ENCODE measurements at places on chromosomes 7 and 10.

DNA sequence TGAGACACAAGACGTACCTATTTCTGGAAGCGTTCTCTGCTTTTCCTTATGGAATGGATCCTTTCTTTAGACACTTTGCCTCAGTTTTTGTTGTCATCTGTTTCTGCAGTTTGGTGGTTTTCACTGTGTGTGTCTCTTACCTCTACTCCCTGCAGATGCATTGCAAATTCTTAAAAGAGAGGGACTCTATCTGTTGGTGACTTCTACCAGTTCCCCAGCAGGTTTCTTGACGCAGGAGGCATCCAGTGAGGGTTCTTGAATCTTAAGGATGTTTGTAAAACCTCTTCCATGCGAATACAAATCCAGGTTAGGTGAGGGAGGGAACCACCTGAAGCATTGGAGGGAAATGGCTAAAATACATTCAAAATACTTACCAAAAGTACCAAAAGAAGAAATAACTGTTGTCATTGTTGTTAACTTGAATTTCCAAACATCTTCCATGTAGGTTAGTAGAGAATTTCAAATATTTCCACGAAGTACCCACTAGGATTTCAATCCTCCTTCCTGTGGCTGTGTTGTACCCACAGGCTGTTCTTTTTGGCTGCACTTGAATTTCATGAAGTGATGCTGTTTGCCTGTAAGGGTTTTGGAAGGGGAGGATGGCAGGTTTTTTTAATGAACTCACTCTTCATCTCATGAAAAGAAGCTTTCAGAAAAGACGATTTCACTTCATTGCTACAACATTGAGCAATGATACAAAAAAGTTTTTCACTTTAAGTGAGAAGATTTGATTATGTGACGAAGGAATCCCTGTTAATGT lies 32.2 kb downstream of the PLXDC2 start:
- no peak for DNase-seq

- no peak for DNase-seq
Observed at GRCh38 chr7:130298544-130299326, 5.8 kb downstream of the CPA4 start.

DNA sequence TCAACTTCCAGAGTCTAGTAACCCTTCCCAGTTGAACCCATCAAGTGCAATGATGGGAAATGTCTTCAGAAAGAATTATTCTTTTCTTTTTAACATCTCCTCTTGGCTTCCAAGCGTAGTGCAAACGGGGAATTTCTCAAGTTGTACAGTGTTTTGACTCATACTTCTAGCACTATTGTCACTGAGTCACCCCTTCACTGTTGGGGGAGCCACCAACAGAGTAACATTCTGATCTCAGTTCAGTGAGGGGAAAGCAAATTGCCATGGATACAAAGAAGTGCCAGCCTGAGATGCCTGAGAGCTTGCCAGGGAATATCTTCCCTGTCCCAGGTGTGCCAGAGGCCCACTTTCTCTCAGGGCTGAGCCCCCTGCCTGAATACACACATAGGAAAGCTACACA lies 31.0 kb downstream of the CYP3A5 start:
- DNase-seq, result no peak

- DNase-seq, result no peak
Observed at GRCh38 chr7:101957744-101958525, 140.5 kb downstream of the CUX1 start.

DNA sequence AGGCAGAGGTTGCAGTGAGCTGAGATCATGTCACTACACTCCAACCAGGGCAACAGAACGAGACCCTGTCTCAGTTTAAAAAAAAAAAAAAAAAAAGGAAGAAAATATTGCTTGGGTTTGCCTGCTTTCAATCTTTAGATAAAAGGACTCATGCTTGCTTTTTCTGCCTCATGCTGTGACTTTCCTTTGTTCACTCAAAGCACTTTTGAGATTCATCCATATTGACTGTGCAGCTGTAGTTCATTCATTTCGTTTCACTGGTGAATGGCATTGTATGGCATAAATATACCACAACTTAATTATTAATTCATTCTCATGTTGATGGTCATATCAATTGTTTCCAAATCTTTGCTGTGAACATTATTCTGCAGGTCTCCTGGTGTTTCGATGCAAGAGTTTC lies 97.6 kb upstream of the NFE2L3 start:
- DNase-seq, result no peak

- DNase-seq, result no peak
Observed at GRCh38 chr10:95308389-95309302, 17.8 kb upstream of the PDLIM1 start.

DNA sequence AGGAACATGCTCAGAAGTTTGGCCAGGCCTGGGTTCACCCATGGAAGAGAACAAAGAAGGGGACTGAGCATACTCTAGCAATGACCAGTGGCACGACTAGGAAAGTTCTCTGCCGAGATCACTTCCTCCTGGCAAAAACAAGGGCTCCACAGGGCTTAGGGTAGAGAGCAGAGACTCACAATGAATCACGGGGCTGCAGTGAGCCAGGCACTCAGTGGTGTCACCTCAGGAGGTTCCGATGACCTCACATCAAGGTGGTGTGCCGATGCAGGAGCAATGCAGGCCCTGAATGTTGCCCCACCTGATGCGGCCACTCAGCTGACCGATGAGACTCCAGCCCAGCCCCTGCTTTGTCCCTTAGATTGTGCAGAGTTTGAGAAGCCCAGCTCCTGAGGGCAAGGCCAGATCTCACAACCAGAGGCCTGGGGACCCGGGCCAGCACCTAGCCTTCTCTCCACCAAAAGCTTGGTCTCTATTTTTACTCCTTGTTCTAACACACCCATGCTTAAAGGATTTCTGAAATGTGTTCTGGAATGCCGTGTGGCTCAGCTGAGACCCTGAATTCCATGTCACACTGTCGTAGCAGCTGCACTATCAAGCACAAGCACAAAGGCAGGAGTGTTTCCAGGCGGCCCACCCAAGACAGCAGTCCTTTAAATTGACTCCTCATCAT lies 60.9 kb downstream of the COBL start:
- no peak for DNase-seq

DNA sequence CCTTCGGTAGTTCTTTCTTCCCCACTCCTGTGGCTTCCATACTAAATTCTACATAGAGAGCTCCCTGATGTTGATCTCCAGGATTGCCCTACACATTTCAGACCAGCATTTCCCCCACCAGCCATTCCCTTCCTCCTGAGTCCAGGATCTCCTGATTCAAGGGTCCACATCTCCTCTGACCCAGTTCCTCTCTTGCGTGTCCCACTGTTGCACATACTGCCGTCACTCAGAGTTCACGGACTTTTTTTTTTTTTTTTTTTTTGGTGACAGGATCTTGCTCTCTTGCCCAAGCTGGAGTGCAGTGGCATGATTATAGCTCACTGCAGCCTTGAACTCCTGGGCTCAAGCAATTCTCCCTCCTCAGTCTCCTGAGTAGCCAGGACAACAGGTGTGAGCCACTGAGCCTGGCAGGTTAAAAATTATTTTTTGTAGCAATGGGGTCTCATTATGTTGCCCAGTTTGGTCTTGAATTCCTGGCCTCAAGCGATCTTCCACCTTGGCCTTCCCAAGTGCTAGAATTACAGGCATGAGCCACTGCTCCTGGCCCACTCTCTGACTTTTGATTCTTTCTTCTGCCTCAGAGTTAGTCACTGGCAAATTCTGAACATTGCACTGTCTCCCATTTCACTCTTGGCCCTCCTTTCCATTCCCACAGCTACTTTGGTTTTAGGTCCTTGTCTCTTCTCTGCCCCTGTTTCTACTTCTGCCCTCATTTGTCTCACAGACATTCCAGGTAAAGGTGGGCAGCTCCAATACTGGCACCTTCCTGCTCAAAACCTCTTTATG lies 29.6 kb upstream of the ZRANB1 start:
- no peak for DNase-seq

- no peak for DNase-seq
Observed at GRCh38 chr10:5585517-5586206, 60.9 kb downstream of the CALML3 start.

- DNase-seq, result no peak
Observed at GRCh38 chr10:14040787-14041631, 289.7 kb downstream of the FRMD4A start.

DNA sequence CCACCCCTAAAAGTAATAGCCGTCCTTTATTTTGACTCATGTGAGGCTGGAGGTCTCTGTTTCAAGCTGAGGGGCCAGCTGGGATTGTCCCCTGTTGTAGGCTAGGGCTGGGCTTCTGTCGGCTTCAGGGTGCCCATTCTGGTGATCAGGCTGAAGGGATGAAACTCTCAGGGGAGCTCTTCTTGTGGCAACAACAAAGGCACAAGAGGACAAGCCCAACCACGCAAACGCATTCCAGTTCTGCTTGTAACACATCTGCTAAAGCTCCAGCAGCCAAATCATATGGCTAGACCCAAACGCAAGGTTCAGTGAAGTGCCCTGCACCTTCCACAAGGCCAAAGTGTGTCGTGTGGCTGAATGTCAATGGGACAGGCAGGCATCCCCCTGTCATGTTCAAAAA lies 405.7 kb downstream of the INHBA start:
- DNase-seq, result no peak

DNA sequence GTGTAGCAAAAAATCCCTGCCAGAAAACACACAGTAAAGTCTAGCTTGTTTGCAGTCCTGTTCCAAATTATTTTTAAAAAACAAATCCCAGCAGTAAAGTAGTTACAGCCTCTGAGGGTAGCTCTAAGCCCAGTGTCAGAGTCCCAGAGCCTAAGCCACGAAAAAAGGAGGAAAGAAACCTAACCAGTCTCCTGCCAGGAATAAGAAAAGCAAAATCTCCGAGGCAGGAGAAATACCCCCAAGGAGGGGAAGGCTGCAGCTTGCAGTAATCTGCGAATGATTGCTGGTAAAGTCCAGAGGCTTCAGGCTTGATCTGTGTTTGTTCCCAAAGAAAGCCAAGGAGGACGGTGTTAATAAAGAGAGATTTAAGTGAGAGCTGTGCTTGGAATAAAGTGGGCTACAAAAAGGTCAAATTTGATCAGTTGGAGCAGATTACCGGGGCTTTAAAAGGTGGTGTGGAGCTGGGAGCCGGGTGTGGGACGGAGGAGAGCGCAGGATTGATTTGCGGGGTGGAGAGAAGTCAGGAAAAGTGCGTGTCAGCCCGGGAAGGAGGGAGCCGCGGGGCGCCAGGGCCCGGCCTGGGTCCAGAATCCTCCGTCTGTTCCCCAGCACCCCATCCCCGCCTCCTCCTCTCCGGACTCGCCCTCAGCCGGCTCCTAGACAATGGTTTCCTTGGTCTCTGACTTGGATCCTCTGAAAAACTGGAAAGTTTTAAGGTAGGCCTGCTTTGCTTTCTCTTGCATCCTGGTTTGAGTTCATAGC lies 219.4 kb upstream of the CELF2 start:
- no peak for DNase-seq

- DNase-seq, result no peak
Observed at GRCh38 chr7:55248526-55248925, 116.6 kb upstream of the LANCL2 start.

DNA sequence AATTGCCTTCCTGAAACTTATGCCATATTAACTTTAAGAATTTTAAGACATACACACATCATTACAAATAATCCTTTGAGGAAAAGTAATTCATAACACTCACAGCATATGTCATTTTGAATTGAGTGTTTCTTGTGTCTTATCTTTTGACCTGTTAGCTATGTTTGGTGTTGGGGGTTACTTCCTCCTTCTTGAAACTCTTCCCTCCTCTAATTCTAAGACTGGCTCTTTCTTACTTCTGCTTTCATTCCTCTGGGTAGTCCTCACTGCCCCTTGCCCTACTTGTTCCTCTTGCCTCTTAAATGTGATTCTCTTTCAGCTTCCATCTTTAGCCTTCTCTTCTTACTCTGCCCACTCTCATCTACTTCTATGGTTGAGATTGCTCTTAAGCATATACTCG lies 28.3 kb upstream of the PIP4K2A start:
- no peak for DNase-seq

GRCh38 chr7:27922907-27923641 lies 183.1 kb downstream of the TAX1BP1 start:
- no peak for DNase-seq

- DNase-seq, result no peak
Observed at GRCh38 chr7:117375380-117375779, 51.9 kb downstream of the ASZ1 start.

GRCh38 chr10:11685787-11686218 lies 56.4 kb upstream of the ECHDC3 start:
- no peak for DNase-seq

GRCh38 chr10:42888504-42889095 lies 106.0 kb downstream of the BMS1 start:
- DNase-seq, result no peak

DNA sequence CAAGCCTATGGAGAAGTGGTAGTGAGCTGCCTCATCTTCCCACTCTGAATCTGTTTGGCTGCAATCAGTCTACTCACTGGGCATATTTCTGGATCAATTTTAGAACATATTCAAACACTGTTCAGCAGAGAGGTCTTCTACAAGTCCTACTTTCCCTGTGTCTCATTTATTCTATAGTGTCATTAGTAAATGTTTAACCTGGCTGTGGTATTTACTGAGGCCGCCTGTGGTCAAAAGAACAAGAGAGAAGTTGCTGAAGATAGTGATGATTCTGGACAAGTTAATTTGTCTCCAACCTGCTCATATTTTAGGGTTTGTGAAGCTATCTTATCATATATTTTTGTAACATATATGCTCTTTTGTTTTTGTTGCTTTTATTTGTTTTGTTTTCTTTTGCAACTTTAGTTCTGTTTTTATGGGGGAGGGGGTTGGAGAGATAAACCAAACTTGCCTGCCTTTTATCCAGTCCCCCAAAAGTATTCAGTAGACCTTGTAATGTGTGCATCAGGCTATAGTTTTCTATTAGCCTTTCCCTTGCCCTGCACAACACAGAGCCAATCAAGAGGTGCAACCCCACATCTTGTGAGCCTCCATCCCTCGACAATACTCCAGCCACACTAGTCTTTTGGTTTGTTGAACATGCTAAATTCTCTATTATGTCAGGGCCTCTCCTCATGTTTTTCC lies 362.8 kb upstream of the MBL2 start:
- no peak for DNase-seq

DNA sequence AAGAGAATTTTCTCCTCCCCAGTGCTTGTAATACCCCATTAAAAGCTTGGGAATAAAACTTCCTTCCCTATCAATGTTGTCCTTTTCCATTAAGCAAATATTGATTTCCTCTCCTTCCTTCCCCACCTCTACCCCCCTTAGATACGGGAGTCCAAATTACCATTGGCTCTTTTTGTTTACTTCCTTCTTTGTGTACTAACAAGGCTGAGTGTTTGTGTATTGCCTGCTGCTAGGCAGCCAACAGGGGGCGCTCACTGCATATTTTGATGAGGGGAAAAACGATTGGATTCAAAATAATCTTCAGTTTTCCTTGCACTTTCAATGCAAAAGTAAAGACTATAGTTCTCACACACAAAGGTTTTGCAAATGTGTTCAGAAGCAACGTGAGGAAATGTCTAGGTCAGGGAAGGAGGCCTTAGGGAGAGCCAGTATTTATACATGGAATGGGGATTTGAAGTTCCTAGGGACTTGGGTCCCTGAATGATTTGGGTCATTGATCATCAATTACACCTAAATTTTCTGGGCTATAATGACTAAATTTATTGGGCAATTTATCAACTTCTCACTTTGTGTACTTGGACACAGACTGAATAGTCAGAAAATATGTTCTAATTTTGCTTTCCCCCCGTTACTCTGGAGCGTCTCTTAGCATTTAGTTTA lies 23.6 kb upstream of the VPS41 start:
- peak; percentile 45 for DNase-seq

- peak; percentile 64 for DNase-seq
Observed at GRCh38 chr7:21939136-21939857, 6.4 kb downstream of the CDCA7L start.

Data from stimulated activated CD4-positive, alpha-beta T cell treated with anti-CD3 and anti-CD28 coated beads, TNF-alpha, amount 100 ng/mL, for 48 hours (primary cell).